ENCODE measurements at places on chromosomes 13 and 19. TPM values are rescaled to one million over a fixed set of nuclear protein-coding genes. Genes with fewer than 3 reads are reported as not detected.

Gene KLK13
- 0.08 TPM for total RNA-seq

Gene NDUFB7
- total RNA-seq, result 363 TPM

Gene ZNF90
- total RNA-seq, result 5.1 TPM

Gene KLF5
- 26.4 TPM for total RNA-seq

Gene ERICH4
- total RNA-seq, result not detected

Gene ACER1
- not detected for total RNA-seq

- no peak for DNase-seq
Measured at GRCh38 chr19:30743011-30743410, 370.8 kb downstream of the ZNF536 start.

- no peak for DNase-seq
Measured at GRCh38 chr19:17205237-17206140, 9.7 kb upstream of the USE1 start.

- no peak for DNase-seq
Measured at GRCh38 chr13:58080806-58081205, 449.3 kb downstream of the PCDH17 start.

DNA sequence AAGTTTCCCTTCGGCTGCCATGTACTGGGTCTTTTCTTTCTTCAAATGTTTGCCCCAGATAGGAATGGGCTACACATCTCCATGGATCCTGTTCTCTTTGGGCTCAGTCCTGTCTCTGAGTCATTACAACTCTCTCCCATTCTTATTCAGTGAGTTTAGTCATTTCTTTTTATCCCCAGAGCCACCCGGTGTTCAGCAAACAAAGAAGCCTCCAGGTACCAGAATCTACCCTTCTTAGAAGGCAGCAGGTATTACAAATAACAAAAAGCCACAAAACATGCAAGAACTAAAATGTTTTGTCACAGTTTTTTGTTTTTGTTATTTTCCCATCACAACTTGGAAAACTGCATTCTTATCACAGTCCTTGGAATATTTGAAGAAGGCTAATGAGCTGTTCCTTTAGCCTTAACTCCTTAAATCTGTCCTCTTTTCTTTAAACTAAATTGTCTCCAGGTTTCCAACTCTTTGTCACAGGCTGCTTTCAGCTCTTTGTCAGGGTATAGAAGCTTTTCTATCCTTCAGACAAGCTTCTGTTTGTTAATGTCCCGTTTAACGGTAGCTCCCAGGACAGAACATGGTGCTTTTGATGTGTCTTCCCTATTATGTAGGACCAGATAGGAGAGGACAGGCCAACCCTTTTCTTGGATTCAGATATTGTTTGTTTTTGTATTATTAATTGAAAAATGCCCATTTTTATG is 215.5 kb upstream of the HTR2A start:
- DNase-seq, result no peak

GRCh38 chr19:16679811-16680210 is 18.9 kb downstream of the TMEM38A start:
- no peak for DNase-seq

DNA sequence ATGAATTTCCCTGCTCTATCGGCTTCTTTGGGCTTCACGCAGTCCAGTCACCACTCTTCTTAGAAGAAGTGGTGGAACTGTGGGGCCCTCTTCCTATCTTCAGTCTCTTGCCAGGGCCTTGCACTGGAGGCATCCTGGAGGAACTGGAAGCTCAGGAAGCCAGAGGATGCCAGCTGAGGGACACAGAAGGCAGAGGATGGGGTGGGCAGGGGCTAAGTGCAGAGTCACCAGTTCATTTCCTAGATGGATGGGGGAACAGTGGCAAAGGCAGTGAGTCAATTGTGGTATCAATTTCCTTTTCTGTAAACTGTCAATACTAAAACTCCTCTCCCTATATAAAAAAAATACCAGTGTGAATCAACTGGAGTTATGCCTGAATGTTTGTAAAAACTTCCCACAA is 419.7 kb downstream of the KLF12 start:
- DNase-seq, result no peak

GRCh38 chr19:10201176-10201575 is 6.4 kb upstream of the DNMT1 start:
- no peak for DNase-seq

- DNase-seq, result no peak
Measured at GRCh38 chr13:43838909-43839308, 40.6 kb downstream of the CCDC122 start.

- DNase-seq, result no peak
Measured at GRCh38 chr19:2274185-2274711, 7.7 kb downstream of the PEAK3 start.

- no peak for DNase-seq
Measured at GRCh38 chr13:72113076-72113475, 246.1 kb upstream of the DACH1 start.

- no peak for DNase-seq
Measured at GRCh38 chr13:21925720-21926119, 254.8 kb downstream of the FGF9 start.

DNA sequence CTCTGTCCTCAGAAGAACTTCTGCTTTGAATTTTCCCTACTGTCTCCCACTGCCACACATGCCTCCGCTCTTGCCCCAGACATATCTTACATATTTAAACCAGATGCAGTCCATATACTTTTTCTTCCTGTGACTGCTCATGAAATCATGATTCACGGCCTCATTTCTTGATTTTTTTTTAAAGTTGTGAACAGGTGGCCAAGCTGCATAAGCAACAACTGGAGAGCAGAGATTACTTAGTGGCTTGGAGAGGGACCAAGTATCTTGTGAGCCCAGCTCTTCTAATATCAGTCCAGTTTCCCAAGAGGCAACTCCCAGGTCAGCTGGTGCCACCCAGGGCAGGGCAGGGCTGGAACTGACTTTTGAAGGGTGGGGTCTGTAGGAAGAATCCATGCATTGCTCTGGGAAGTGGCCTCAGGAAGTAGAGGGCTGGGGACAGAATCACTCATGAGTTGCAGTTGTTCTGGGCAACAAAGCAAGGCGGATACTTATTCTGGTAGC is 152.4 kb downstream of the LMO7 start:
- no peak for DNase-seq

GRCh38 chr19:54469496-54469934 is 3.6 kb downstream of the CDC42EP5 start:
- DNase-seq, result no peak

GRCh38 chr13:32445461-32445860 is 17.5 kb upstream of the N4BP2L1 start:
- no peak for DNase-seq

DNA sequence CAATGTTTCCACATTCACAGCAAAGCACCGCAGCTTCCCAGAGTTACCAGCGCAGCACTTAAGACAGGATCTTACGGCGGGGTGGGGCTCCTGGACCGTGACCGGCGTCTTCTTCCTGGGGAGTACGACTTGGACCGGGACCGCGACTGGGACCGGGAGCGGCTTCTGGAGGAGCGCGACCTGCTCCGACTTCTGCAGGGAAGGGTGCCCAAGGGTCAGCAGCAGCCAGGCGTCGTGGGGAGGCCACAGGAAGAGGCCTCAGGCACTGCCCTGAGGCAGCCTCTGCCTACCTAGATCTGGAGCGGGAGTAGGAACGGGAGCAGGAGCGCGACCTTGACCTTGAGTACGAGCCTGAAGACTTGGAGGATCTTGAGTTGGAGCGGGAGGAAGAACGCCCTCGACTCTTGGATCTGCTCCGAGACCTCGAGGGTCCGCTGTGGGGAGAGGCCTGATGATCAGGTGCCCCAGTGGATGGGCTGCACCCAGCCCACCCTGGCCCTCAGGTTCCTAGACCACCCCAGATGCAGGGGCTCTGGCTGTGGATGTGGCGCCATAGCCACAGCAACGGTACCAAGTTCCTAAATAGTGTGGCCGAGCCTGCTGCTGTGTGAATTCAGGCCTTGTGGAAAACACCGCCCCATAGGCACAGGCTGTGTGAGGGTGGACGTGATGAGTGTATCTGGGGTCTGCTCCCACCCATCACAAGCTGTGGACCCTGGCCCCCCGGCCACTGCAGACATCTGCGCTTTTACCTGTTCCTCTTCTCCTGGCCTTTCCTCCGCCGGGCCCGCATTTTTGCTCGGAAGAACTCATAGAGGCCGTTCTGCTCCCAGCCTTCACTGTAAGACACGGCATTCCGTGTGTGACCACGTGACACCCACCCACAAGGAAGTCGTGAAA is 21.9 kb downstream of the CHERP start:
- no peak for DNase-seq
